ENCODE measurements at places on chromosomes 7 and 10.

DNA sequence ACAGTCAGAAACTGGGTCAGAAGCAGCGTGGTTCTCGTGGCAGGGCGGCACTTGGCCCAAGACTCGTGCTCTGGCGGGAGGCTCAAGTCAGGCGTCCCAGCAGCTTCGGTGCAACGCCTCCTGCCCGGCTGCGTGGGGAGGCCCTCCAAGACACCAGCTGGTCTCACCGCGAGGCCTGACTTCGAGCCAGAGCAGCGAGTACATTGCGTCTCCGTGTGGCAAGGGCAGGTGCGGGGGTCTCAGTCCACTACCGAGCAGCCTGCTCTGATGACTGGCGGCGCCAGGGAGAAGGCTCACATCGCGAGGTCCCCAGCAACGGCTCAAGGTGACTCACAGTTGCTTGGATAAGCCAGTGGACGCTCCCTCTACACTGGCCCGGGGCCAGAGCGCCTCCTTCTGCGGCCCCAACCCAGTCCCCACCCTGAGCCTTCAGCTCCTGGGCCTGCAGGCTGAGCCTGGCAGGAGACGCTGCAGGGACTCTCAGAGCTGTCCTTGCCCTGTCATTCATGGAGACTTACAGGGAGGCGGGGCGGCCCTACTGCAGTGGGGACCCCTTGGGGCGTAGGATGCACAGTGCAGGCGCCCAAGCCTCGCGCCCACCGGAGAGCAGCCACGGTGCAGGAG is 41.9 kb upstream of the PRKAR1B start:
- no peak for DNase-seq

DNA sequence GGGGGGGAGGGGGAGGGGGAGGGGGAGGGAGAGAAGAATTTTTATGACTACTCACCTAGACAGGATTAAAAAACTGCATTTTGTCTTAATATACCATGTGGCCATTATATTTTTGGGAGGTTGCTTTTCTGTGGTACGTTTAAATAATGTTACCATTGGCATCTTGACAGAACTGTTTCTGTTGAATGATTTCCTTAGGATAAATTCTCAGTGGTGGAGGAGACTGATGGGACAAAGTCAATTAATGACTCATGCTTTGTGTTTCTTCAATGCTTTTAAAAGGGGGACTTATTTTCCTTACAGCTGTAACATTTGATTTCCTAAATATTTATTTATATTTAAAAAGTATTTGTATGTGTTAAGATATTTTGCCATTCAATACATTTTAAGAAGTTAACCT is 13.7 kb downstream of the AGR2 start:
- DNase-seq, result no peak

- peak; percentile 26 for DNase-seq
These were observed 1.7 kb upstream of the SH2B2 start for GRCh38 chr7:102284891-102285539.

GRCh38 chr7:130961128-130961601 is 227.2 kb upstream of the KLF14 start:
- DNase-seq, result no peak

DNA sequence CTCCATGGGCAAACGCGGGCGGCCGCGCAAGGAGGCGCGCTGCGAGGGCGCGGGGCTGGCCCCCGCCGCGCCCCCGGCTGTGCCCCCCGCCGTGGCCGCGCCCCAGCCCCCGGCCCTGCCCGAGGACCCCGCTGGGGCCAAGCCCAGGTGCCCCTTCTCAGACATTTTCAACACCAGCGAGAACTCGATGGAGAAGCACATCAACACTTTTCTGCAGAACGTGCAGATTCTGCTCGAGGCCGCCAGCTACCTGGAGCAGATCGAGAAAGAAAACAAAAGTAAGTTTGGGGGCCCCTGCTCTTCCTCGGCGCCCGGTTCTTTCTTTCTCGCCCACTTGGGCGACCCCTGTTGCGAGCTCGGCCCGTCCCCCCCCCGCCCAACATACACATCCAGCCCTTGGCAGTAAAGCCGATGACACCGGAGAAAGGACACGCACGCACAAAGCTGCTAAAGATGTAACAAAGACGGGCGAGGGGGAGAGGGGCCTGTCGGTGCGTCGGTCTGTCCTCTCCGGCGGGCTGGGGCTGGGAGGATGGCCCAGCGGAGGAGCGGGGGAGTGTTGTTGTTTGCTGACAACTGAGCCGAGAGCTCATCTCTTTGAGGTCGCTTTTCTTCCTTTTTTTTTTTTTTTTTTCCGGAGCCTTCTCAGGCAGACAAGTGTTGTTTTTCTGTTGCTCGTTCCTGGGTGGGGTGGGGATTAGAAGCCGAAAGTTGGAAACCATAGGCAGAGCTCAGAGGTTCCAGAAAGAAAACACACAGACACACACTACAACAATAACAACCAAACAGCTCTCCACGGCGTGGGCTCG is 604 bp downstream of the MXI1 start:
- peak; percentile 58 for DNase-seq

DNA sequence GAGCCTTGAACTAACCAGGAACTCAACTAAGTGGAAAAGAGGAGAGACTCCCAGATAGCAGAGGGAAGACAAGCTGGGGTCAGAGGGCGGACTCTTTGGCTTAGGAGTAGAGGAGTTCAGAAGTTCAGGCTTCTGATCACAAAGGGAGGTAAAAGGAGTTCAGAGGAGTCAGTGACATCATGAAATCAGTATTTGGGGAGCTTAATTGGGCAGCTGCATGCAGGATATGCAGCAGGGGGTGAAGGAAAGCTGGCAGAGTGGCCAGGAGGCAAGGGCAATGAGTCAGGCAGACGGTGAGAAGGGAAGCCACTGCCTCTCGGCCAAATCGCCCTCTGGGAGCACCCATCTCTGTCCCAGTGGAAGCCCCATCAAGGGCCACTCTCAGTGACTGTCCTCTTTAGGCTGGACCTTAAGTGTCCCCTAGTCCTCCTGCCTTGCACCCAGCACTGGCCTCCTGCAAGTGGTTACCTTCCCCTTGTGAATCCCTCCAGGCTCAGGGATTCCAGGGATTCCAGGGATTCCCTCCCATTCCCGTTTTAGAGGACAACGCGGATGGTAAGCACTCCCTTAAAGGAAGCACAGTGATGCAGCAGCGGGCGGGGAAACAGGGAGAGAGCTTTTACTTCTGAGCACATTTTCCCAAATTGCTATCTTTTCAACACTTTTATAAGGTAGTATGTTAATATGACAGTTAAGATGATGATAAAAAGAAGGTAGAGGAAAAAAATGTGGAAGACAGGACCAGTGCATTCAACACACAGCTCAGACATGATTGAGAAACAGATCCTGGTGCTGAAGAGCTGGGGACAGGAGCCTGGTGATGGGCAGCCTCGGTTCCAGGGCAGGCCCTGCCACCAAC is 72.6 kb downstream of the KCNMA1 start:
- no peak for DNase-seq

DNA sequence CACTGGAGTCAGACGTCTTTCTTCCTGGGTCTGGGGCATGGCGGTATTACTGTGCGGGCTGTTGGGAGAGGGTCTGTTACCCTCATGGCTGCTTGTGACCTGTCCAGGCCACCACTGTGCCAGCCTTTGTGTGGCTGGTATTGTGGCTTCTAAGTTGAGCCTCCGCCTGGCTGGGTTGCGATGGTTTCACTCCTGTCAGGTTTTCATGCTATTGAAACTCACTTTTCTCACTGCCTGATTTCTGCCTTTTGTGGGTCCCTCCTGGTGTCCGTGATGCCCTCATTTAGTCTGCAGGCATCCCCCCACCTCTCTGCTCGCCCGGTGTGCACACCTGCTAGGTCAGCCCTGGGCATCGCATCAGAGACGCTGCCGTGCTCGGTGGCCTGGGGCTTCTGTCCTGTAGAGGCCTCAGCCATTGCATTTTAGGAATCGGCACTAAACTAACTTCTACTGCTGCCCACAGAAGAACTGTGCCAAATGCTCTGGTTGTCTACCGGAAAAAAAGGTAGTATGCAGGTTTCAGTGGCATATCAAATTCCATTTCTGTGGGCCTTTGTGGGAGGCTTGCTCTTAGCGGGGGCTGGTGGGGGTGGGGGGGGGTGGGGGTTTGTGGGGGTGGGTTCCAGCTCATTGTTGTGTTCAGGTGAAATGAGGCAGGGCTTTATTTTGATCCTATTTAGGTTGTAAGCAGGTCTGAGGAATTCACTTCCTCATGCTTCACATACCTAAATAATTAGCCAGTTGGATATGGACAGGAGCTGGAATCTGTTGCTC is 64.3 kb downstream of the MGMT start:
- no peak for DNase-seq

- no peak for DNase-seq
These were observed 81.9 kb downstream of the CREM start for GRCh38 chr10:35208536-35208935.

DNA sequence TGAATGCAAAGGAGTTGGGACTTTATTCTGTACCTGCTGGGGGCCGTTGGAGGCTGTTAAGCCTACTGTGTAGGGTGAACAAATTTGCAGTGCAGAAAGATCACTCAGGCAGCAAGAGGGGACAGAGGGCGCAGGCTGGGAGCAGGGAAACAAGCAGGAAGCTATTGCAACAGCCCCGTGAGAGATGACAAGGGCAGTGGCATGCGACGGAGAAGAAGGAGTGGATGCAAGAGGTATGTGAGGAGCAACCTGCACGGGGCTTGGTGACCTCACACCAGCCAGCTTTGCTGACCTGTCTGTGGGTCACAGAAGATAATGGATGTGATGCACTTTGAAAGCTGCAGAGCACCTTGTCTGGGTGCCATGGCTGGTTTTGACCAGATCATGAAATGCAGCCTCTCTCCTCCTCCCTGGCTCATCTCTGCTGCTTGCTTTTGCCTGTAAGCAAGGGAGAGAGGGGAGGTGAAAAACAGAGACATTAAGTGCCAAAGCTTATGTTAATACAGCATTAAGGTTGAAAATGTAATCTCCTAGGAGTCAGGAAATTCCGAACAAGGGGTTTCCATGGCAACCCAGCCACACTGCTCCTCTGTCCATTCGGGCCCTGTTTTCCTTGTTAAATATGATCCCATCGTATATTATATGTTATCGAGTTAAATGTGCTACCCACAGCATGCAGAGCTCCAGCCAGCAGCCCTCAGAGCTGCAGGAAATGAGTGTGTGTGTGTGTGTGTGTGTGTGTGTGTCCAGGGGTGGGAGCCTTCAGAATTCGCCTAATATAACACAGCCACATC is 314.3 kb upstream of the ZMIZ1 start:
- DNase-seq, result no peak

GRCh38 chr10:97515271-97515978 is 16.7 kb downstream of the UBTD1 start:
- DNase-seq, result no peak

DNA sequence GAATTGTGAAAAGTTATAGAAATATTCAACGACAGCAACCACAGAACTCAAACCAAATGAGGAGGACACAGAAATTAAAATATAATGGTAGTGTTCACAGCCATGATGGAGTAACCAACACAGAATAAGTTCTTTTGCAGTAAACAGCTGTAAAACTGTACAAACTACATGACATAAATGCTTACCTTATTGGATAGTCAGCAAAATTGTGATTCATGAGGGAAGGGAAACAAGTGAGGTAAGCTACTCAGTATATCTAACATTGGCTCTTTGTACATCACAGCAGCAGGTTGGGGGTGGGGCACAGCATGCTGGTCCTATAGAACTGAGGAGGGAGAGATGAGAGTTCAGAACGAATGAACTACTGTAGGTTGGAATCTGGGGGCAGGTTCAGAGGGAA is 86.4 kb downstream of the CDC14C start:
- no peak for DNase-seq

DNA sequence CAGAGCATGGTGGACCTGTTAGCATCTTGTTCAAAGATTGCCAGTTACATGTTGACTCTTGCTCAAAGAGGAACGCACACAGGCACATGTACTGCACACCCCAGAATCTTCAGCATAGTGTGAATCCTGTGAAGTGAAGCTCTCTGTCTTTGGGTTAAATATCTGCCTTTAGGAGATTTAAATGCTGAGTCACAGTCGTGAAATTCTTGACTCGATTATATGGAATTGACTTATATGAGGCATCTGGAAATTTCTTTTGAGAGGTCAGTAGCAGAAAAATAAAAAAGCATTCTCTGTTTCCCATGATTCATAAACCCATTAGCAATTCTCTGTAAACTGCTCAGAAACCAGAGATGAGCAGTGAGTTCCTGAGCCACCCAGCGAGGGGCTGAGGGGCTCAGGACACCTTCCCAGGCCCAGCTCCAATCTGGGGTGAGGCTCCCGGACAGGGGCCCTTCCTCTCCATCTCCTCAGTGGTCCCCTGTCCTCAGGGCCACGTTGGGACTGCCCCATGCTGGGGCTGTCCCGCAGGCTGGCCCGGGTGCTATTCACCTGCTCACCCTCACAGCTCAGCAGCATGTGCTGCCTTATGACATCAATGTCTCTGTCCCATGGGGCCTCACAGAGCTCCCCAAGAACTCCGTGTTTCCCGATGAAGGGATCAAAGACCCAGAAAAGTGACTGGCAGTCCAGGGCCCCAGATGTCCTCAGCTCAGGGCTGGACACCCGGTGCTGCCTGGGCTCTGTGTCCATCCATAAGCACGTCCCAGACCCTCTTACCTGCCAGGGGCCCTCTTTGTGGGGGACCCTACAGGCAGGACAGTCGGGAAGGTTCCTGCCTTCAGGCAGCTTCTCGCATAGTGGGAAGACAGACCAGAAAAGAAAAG is 50.0 kb upstream of the INSIG1 start:
- no peak for DNase-seq

DNA sequence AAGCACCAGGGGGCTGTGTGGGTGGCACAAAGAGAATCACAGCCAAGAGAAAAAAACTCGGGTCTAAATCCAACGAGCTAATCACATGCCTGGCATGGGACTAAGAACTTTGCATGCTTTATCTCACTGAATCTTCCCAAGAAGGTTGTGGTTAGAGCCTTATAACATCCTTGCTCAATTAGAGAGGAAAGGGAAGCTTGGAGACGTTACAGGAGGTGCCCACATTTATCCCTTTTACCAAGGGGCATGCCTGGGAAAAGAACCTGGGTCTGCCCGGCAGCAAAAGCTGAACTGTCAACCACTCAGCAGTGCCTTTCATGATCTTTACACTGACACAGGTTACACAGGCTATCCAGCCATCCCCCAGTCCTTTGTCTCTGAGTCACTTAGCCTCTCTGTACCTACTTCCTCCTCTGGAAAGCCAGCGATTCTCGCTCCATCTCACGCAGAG is 190.1 kb downstream of the PRPF18 start:
- no peak for DNase-seq

- DNase-seq, result no peak
These were observed 115.8 kb downstream of the TMEM130 start for GRCh38 chr7:98753989-98754479.

DNA sequence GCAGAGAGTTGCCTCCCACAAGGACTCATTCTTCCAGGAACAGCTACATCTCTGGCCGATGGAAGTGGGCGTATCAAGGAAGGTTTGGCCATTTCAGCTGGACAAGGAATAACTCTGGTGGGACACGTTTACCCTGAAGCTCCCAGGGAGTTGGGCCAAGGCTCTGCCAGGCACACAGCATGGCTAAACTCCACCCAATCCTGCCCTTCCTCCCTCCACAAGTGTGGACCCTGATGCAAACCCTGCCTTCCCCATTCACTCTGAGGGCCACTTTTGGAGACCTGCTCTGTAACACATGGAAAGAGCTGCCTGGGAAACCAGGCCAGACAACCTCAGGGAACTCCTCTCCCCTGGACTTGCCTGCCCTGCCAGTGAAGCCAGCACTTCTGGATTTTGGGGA is 407.8 kb upstream of the FOXK1 start:
- no peak for DNase-seq

Measured in amygdala (tissue), 56 donors.